Stimulated activated CD4-positive, alpha-beta T cell treated with anti-CD3 and anti-CD28 coated beads, Interleukin-15, amount 100 ng/mL, for 48 hours (primary cell): ENCODE measurements at places on chromosomes 7 and 10.
A peak's percentile ranks its signal among the peaks of the same experiment; 100 is the strongest.

DNA sequence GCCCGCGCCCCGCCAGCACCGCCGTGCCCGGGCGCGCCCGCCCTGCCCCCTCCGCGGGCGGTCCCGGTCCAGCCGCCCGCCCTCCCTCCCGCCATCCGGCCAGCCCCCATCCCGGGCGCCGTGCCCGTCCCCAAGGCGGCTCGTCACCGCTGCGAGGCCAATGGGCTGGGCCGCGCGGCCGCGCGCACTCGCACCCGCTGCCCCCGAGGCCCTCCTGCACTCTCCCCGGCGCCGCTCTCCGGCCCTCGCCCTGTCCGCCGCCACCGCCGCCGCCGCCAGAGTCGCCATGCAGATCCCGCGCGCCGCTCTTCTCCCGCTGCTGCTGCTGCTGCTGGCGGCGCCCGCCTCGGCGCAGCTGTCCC is at the start of gene HTRA1:
Gene HTRA1 (plus strand): TSS at position 187 of the 362 bp plus-strand sequence. CDS start 100 bp downstream, at position 287.
- no peak for DNase-seq

DNA sequence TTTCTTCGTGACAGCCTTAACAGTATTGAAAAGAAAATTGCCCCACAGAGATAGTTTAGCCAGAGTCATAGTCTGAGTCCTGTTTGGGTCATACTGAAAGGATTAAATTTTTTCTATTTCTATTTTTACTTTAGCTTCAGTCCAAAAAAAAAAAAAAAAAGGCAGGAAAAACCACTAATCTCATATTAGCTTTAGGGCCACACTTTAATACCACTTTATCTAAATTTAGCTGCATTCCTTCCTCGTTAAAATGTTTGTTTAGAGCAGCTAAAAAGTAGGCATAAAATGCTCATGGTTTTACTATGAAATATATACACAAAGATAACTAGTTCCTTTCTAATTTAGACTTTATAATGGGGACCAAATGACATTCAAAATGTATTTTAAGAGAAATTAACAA is 216.5 kb upstream of the TMEM196 start:
- no peak for DNase-seq

GRCh38 chr7:71521506-71521905 is 389.6 kb downstream of the GALNT17 start:
- no peak for DNase-seq

DNA sequence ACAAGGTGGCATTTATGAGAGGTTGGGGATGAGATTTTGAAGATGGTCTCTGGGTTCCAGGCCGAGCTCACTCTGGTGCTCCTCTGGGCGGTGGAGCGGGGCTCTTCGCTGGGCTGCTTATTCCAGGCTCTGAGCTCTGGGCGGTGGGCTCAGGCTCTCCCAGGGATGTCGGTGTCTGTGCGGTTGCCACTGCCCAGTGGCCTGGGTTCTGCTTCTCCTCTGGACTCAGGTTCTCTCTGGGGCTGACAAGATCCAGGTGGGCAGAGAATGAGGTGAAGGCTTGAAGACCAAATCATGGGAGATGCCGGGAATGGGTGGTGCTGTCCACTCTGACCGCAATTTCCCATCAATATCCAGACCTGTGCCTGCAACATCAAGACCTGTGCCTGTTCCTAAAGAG is 40.6 kb downstream of the RBAK start:
- DNase-seq = no peak

DNA sequence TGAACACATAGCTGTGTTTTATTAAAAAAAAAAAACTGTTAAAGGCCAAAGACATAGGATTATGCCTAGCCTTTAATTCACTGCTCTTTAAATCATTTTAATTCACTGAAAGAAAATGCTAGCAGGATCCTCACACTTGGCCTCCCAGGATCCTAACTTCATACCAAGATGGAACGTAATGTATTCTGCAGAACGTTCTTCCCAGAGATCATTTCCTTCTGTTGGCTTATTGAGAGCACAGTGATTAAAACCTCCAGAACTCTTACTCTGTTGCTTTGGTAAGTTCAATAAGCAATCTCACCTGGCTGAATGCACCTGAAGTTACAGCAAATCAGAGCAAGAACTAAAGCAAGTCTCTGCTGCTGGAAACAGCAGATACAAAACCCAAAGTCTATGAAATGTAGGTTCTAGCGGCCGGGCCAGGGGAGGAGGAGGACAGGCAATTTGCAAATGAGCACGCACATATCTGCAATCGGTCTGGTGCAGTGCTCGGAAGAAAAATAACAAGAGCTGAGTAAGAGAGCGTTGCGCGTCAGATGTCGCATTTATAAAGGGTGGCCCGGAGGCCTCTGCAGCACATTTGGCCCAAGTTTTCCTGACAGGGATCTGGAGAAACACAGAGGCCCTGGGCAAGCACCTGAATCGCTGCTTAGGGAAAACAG is 193.9 kb downstream of the FAM107B start:
- DNase-seq = no peak

DNA sequence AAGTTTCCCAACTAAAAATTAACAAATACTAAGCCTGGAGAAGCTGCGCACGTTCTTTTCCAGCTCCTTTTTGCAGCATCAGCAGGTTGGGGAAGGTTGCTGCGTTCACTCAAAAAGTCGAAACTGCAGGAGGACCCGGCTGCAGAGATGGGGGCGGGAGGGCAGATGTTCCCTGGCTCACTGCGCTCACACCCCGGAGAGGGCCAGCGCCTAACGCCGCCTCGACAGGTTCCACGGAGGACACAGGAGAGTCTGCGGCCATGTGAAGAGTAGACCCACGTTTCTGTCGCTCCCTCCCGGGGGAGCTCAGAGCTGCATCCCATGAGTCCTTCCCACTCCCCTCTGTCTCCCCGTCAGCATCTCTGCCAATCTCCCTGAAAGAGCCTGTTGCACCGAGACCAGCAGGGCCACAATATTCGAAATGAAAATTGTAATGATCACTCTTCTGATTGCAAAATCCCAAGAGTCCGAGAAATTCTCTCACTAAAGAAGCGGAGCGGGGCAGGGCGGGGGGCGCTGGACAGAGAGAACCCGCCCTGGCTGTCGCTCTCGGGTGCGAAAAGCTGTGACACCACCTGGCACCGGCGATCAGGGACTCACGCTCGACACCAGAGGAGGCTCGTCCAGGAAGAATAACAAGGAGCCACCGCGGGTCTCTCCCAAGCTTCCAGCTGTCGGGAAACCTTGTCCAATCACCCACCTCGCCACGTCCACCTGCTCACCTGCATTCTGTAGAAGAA is 131.5 kb upstream of the PFKP start:
- DNase-seq = no peak

GRCh38 chr10:129277841-129278240 is 189.2 kb upstream of the MGMT start:
- no peak for DNase-seq

DNA sequence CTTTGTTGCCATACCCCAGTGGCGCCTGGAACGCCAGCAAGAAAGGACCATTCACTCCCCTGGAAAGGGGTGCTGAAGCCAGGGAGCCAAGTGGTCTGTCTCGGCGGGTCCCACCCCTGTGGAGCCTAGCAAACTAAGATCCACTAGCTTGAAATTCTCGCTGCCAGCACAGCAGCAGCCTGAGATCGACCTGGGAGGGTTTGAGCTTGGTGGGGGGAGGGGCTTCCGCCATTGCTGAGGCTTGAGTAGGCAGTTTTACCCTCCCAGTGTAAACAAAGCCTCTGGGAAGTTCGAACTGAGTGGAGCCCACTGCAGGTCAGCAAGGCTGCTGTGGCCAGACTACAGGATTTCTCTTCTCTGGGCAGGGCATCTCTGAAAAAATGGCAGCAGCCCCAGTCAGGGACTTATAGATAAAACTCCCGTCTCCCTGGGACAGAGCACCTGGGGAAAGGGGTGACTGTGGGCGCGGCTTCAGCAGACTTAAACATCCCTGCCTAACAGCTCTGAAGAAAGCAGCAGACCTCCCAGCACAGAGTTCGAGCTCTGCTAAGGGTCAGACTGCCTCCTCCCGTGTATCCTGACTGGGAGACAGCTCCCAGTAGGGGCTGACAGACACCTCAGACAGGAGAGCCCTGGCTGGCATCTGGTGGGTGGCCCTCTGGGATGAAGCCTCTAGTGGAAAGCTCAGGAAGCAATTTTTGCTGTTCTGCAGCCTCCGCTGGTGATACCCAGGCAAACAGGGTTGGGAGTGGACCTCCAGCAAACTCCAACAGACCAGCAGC is 281.1 kb upstream of the SP4 start:
- DNase-seq = no peak

GRCh38 chr10:100878291-100878910 is 34.4 kb upstream of the SLF2 start:
- DNase-seq = peak; percentile 12

DNA sequence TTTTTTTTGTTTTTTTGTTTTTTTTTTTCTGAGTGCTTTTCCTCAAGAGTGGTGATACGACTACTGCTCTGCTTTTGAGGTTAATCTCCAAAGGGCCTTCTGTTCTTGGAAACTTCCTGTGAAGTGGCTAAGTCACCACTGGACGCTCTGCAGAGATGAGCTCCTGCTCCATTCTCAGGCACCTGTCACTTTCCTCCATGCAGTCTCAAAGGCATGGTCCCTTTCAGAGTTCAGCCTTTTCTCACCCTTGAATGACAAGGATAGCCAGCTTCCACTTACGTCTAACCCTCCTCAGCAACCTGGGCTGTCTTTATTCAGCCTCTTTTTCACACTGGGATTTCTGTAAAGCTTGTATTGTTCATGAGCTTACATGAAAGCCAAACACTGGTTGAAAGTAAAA is 65.8 kb downstream of the BMPER start:
- no peak for DNase-seq

- peak; percentile 15 for DNase-seq
Measured at GRCh38 chr7:99525713-99526440, 21.4 kb downstream of the ZKSCAN5 start.

- DNase-seq = no peak
Measured at GRCh38 chr7:74271742-74272141, 17.5 kb upstream of the CLIP2 start.

- DNase-seq = no peak
Measured at GRCh38 chr7:27178366-27178765, 4.2 kb upstream of the HOXA10 start.

- no peak for DNase-seq
Measured at GRCh38 chr10:8615118-8615517, 560.6 kb downstream of the GATA3 start.

DNA sequence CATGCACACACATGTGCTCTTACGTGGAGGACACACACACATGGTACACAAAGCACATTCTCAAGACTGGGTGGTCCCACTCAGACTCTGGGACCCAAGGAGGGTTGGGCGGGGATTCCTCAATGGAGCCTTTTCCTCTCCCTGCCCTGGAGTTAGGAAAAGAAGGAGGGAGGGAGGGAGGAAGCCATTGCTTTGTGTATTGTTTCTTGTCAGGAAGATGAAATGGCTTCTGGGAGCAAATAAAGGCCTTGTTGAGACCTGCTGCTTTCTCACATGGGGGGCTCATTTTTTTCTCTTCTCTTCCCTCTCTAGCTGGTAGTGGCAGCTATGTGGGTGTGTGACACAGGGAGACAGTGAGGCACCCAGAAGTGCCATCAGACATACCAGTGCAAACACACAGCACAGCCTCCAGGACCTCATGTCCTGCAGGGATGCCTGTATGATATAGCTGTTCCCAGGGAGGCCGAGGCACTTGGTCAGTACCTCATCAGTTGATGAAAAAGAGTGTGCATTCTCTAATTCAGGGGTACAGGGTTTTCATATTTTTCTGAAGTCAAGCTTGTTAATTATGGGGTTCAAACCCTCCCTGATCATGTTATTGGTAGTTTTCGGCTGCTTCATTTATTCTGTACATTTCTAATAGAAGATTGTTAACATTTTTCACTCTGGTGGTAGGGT is 5.7 kb downstream of the AQP1 start:
- DNase-seq = no peak

DNA sequence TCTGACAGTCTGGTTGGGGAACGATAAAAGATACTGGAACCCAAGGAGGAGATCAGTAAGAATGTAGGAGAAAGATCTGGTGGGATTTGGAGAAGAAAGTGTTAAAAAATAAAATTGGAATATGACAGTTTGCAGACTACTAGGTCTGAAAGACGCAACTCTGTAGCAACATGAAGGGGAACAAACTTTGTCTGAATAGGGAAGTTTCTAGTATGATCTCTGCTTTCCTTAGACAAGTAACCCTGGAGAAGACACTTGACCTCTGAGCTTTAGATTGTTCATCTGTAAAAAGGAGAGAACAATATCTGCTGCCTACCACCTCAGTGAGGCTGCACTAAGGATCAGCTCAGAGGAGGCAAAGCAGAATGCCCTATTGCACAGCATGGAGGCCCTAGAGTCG is 3.0 kb upstream of the PRSS1 start:
- DNase-seq = no peak

DNA sequence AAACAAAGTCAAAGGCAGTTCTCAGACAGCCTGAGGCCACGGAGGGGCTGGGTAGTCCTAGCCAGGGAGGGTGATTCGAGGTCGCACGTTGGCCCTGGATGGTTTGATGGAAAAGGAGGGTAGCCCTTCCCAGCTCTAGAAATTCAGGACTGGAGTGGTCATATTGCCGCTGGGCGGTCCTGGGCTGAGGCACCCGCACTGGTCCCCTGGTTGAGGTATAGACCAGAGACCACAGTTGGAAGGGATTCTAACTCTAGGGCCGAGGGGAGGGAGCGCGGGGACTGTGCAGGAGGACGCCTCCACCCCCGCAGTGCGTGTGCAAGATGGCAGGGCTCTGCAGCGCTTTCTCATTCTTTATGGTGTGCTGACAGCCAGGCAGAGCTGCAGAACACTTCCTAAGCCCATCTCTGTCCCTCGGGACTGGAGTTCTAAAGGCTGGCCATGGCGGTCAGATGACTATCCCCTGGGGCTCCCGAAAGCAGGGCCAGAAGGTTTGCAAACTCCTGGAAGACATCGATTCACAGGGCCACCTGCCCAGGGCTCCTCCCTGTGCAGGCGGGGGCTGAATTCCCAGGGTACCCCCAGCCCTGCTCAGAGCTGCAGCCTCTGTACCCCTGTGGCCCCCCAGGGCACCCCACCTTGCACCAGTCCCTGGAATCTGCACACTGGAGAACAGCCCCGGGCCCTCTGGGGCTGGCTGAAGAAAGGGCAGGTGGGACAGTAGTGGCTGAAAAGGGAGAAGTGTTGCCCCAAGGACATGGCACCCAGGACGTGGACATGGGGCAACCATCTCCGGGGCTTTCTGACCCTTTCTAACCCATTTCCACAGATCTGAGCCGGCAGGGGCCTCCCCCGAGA is 51.0 kb upstream of the ELN start:
- DNase-seq = no peak

DNA sequence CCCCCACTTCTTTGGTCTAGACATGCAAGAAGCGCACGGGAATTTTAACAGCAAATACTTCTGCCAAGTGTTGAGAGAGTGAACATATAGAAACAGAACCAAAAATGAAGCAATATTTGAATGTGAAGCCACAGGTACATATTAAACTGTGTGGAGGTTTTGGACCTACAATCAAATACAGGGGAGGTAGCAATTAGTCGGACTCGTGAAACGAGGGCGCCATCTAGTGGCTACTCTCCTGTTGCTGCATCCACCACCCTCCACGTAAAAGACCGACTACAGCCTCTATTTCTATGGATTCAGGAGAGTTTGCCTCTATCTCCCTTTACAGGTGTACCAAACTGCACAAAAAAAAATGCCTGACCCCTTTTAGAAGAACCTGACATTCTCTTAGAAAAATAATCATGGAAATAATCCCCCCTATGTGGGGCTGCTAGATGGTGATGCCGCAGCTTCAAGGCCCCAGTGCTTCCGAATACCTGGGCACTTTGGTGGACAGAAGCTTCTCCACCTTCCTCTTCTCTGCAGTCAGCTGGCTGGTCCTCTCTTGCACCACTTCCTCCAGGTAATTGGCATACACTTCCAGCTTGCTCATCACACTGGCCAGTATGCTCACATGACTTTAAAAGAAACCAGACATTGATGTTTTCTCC is 31.7 kb downstream of the TECTB start:
- DNase-seq = peak; percentile 58
